AG04449 (cell line): ENCODE measurements at places on chromosomes 1 and 21.

GRCh38 chr1:224217655-224218623 is 34.9 kb downstream of the DEGS1 start:
- no peak for DNase-seq

- DNase-seq: no peak
These were observed 54.0 kb downstream of the PIK3CD start for GRCh38 chr1:9705337-9706093.

GRCh38 chr1:168628807-168629206 is 52.4 kb downstream of the XCL1 start:
- DNase-seq: no peak

DNA sequence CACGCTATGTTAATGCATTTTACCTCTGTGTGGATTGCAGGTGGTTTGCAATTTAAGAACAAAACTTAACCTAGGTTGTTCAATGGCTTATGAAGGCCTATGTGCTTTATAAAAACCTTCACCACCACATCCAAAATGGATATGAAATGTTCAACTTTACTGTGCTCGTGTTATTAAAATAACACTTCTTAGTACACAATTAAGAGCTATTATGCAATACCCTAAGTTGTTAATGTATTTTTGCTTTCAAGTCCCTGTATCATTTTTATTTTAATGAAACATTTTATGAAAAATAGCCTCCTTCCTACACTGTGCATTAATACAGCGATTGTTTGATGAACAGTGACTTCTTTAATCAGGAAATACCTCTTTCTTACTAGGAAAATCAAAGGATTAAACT is 12.0 kb downstream of the NCAM2 start:
- DNase-seq: no peak

- no peak for DNase-seq
These were observed 8.1 kb downstream of the CYP4X1 start for GRCh38 chr1:47031585-47031984.

DNA sequence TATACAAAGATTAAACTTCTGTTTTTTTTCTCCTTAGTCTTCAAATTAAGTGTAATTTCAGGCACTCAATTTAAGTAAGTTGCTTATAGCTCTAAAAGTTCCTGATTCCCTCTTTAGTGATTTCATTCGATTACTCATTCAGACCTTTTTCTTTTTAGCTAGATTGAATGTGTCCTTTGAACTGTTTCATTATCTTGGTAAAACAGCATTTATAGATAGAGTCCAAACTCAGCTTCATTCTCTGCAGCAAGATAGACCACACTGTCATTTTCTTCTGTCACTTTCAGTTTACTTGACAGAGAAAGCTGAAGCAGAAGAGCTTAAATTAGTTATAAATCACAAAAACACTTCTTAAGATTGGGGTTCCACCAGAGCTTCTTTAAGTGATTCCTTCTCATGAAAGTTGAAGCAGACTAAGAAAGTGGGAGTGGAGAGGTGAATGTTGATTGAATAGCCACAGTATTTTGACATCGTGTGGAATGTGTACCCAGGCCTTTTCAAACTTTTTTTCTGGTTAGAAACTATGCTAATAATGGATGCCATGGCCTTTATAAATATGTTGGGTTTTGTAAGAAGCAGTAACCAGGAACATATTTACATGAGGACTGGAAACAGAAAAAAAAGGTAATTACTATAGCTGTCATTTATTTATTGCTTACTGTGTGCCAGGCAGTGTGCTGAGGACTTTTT is 52.2 kb downstream of the ZBTB40 start:
- DNase-seq: peak; percentile 29

DNA sequence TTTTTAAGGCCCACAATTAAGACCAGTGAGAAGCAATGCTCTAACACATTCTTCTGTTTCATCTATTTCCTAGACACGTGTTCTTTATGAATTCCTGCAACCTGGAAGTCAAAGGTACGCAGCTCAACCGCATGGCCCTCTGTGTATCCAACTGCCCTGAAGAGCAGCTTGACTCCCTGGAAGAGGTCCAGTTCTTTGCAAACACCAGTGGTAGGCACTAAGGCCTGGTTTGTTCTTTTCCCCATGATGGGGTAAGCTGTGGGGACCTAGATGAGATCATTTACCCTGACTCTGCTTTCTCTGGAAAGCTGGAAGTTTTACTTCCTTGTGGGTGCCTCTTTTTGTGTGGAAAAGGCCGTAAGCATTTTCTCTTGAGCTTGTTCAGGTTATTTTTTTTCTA is 7.3 kb downstream of the SLC44A3 start:
- no peak for DNase-seq

DNA sequence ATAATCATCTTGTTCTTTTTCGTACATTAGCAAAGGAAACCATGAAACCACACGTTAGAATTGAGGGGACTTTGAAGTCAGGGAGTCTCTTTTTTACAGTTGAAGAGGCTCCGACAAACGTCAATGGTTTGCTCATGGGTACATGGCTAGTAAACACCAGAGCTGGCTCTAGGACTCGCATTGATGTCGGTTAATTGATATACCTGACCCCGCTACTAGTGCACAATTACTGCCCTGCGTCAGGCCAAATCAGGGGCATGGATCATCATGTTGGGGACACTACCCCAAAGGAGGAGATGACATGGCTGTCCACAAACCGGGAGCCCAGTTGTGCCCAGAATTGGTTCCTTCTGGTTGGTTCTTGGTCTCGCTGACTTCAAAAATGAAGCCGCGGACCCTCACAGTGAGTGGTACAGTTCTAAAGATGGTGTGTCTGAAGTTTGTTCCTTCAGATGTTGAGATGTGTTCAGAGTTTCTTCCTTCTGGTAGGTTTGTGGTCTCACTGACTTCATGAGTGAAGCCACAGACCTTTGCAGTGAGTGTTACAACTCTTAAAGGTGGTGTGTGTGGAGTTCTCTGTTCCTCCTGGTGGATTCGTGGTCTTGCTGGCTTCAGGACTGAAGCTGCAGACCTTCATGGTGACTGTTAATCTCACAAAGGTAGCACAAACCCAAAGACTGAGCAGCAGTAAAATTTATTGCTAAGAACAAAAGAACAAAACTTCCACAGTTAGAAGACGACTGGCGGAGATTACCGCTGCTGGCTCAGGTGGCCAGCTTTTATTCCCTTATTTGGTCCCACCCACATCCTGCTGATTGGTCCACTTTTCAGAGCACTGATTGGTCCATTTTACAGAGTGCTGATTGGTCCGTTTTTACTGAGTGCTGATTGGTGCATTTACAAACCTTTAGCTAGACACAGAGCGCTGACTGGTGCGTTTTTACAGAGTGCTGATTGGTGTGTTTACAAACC is 126.9 kb upstream of the ERRFI1 start:
- DNase-seq: no peak

- DNase-seq: no peak
These were observed 743 bp downstream of the TOMM20 start for GRCh38 chr1:235127732-235128455.

DNA sequence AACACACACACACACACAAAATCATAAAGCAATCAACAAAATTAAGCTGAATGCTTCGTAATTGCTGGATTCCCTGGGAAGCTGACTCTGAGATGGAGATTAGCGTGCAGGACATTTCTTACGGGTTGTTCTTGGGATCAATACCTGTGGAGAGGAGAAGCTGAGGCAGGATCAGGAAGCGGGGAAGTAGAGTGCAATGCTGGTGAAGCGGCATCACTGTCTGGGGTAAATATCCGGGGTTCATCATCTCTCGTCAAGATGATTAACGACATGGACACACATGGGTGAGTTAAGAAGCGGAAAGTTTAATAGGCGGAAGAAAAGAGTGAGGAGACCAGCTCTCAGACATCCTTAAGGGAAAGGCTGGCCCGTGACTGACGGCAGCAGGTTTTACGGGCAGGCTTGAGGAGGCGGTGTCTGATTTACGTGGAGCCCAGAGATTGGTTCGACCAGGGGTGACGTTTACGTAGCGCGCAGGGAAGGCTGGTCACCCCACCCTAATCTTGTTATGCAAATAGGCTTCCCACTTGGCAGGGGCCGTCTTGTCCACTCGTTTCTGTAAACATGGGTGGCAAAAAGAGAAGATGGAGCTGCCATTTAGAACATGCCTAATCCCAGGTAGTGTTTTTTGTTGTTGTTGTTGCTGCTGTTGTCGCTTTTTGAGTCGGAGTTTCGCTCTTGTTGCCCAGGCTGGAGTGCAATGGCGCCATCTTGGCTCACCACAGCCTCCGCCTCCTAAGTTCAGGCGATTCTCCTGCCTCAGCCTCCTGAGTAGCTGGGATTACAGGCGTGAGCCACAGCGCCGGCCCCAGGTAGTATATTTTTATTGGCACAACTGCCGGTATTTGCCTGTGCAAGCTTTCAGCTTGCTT is 135.6 kb upstream of the KCNJ15 start:
- no peak for DNase-seq

DNA sequence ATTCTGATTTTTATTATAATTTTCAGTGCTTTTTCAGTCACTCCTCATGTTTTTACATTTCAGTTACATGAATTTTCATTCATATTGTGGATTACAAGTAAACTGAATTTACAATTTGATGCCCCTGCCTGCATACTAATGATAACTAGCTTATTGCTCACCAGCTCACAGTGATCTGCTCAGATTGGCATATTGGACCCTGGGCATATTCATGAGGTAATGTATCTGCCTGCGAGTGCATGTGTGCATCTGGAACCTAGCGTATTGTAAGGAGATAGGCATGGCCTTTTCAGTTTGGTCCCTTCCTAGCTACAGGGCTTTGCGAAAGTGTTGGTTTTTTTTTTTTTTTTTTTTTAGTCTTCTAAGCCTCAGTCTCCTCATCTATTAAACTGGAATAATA is 213.7 kb downstream of the SDCCAG8 start:
- no peak for DNase-seq

GRCh38 chr1:223503348-223503747 is 110.1 kb downstream of the CCDC185 start:
- DNase-seq: no peak

DNA sequence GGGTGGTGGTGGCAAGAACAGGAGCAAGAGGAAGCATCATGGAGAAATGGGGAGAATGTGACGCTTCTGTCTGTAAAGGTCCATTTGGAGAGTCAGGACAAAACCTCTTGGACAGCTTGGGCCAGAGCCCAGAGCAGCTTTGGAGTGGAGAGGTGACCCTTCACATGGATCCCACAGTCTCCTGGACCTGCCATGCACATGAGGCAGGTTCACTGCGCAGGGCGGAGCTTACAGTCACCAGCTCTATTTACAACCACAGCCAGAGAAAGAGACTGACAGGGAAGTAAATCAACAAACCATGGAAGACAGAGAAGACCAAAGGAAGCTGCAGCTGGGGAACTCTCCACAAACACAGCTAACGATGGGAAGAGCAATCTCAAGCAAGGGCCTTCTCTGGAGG is 828 bp upstream of the RGS8 start:
- DNase-seq: no peak

DNA sequence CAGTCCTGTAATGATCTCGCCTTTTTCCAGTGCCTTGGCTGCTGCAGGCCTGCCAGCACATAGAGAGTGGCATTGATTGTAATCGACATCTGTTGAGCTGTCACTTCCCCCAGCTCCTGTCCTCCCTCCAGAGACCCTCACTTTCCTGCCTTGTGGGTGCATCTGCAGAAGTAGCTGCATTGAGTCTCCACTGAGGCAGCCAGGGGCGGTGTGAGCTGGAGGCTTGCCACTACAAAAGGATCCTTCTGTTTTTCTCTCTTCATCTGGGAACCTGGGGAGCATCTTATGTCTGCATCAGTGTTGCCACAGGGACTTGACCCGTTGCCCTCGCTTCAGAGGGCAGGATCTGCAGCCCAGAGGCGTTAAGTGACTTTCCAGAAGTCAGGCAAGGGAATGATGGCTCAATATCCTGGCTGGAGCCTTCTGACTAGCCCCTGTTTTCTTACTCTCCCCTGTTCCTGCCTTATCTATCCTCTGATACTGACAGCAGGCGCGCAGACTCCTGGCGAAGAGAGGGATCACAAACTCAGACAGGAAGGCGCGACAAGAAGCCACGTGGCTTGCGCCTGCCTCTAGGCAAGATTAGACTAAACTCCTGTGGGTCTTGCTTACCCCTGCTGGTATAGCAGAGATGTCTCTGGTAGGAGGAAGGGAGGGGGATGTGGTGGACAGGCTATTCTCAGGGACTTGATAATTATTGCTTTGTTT is 13.3 kb upstream of the FMOD start:
- no peak for DNase-seq

DNA sequence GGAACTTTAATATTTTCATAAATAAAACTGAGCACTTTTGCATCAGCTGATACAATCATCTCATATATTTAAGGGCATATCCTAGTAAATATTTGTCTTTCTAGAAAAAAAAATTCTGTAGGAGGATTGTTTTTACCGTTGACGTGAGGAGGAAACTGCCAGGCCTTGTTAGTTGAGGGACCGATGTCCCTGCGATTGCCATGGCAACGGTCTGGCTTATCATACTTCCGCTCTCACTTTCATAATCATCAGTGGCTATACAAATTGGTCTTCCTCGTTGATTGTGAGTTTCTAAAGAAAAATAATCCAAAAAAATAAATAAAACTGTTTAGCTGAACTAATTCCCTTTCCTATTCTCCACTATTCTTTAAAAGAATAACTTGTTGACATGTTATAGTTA is 69.3 kb upstream of the ANGPTL3 start:
- no peak for DNase-seq

DNA sequence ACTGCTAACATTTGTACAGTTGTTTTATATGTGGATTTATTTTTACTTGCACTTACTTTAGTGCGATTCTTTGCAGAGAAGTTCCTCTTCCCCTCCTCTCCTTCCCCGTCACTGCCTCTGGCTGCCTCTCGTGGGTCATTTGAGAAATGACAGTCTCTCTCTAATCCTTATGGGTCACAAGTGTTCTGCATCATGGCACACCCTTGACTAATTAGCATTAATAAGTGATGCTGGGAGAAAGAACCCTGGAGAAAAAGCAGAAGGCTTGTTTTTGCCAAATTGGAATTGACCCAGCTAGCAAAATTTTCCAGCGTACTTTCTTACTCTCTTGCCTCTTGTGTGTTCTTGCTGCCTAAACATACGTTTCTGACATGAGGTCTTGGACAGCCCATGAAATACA is 301.2 kb downstream of the DUSP10 start:
- no peak for DNase-seq

DNA sequence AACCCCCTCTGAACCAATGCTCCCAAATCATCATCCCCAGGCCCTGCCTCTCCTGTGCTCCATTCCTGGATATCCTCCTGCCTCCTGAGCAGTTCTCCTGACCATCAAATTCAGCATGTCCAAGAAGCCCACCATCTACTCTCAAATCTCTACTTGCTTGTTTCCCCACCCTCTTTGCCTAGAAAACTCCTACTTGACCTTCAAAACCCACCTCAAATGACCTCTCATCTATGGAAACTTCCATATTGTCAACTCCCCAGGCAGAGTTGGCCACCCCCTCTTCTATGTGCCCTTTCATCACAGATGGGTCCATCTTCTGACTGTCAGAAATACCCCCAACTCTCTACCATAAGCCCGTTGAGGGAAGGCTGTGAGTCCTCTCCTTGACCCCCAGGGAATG is 16.8 kb downstream of the ADGRB2 start:
- DNase-seq: no peak
